ENCODE measurements at places on chromosomes 6 and 20. TPM values are rescaled to one million over a fixed set of nuclear protein-coding genes. Genes with fewer than 3 reads are reported as not detected.

- DNase-seq, result peak; percentile 50
- no peak overlapping the region for H3K4me3 ChIP-seq
- H3K4me1 ChIP-seq, result peaks cover 91% of the 10 kb centered on the region
Observed at GRCh38 chr6:108673602-108674001, 112.9 kb downstream of the FOXO3 start.

- DNase-seq, result no peak
- no peaks in the 10 kb centered on the region for H3K4me1 ChIP-seq
- peaks cover 53% of the 10 kb centered on the region for H3K36me3 ChIP-seq
- no peak overlapping the region for H3K4me3 ChIP-seq
- no peak overlapping the region for H3K27ac ChIP-seq
Observed at GRCh38 chr6:30311671-30312070, 15.1 kb upstream of the TRIM39 start.

The TRIM31 gene
- 4.6 TPM for total RNA-seq

- H3K27me3 ChIP-seq, result no peaks in the 10 kb centered on the region
- no peak for DNase-seq
- peak overlapping the region; percentile 83 for H3K4me3 ChIP-seq
Observed at GRCh38 chr6:137871831-137872454, 4.9 kb downstream of the TNFAIP3 start.

DNA sequence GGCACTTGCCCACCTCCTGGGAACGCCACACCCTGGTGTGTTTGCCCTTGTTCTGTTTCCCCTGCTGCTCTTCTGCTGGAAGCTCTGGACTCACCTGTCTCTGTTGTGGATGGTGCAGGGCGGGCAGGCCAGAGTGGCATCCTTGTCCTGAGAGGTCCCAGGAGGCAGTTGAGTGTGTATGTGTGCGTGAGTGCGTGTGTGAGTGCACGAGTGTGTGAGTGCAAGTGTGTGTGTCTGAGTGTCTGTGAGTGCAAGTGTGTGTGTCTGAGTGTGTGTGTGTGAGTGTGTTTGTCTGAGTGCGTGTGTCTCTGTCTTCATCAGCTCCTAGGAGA is 12.2 kb downstream of the IGF2R start:
- H3K27ac ChIP-seq, result peak overlapping the region; percentile 82
- H3K4me1 ChIP-seq, result peaks cover 92% of the 10 kb centered on the region
- H3K36me3 ChIP-seq, result no peaks in the 10 kb centered on the region
- no peak overlapping the region for H3K4me3 ChIP-seq

GRCh38 chr6:106079961-106080762 is 6.0 kb upstream of the PRDM1 start:
- no peak overlapping the region for H3K4me3 ChIP-seq
- peak; percentile 22 for DNase-seq
- H3K27me3 ChIP-seq, result no peaks in the 10 kb centered on the region

DNA sequence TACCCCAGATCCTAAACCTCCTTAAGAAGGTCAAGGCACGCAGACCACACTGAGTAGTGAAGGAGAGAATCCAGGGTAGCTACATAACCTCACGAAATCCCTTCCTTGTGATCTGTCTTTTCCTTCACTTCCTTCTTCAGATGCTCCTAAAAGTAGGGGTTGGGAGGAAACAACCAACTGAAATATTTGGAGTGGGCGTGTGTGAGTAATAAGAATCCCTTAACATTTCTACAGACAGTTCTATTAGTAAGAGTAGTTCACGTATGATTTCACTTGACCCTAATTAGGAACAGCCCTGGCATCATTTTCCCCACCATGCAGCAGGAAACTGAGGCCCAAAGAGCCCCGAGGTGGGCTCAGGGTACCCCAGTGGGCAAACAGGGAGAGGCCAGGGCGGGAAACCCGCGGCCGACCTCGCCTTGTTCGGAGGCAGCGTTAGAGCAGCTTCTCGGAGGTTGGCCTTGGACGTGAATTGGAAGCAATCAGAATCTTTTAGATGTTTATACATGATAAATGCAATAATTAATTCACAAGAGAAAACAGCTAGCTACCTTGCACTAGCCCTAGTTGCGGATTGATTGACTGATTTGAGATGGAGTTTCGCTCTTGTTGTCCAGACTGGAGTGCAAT is 859 bp upstream of the RAE1 start:
- H3K4me3 ChIP-seq, result no peak overlapping the region
- H3K4me1 ChIP-seq, result peaks cover 22% of the 10 kb centered on the region
- H3K36me3 ChIP-seq, result peaks cover 11% of the 10 kb centered on the region

DNA sequence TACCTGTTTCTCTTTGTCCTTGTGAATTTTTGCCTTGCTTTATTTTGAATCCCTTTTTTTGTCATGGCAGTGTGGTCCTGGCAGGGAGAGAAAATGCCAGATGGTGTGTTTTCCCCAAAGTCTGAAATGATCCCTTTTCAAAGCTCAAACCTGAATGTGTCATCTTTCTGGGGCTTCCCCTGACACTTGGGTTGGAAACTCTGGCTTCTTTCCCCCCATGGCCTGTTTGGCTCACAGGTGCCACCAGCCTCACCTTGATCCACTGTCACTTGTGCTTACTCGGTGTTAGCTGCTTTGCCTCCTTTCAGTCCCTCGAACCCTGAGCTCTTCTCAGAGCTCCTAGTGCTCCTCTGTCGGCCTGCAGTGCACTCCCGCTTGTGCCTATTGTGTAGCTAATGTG is 22.3 kb downstream of the MYBL2 start:
- H3K27me3 ChIP-seq, result no peaks in the 10 kb centered on the region
- no peaks in the 10 kb centered on the region for H3K36me3 ChIP-seq
- no peaks in the 10 kb centered on the region for H3K4me1 ChIP-seq
- no peak for DNase-seq
- no peak overlapping the region for H3K27ac ChIP-seq

DNA sequence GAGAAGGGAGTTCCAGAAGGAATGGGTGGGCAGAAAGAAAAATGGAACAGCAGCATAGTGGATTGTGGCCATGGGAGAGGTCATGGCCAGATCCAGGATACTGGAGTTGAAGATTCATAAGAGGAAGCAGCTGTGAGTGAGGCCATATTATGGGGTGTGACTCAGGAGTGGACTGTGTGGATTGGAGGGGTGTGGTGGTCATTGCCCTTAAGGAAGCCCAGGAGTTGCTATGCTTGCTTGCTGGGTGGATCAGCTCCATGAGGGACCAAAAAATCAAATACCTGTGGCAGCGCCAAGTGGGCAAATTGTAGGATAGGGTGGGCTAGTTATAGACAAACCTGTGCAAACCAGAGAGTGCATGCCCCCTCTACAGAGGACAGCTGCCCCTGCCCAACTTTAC is 18.3 kb downstream of the LRRC1 start:
- peaks cover 67% of the 10 kb centered on the region for H3K4me1 ChIP-seq
- H3K27ac ChIP-seq, result no peak overlapping the region
- H3K36me3 ChIP-seq, result no peaks in the 10 kb centered on the region
- no peak overlapping the region for H3K4me3 ChIP-seq

GRCh38 chr20:57744206-57744605 is 34.4 kb upstream of the PMEPA1 start:
- no peaks in the 10 kb centered on the region for H3K27me3 ChIP-seq
- H3K4me3 ChIP-seq, result no peak overlapping the region
- no peaks in the 10 kb centered on the region for H3K36me3 ChIP-seq
- DNase-seq, result no peak
- H3K27ac ChIP-seq, result no peak overlapping the region
- H3K4me1 ChIP-seq, result peaks cover 18% of the 10 kb centered on the region

The PRRT1 gene
- 0.18 TPM for total RNA-seq

- no peaks in the 10 kb centered on the region for H3K27me3 ChIP-seq
- no peaks in the 10 kb centered on the region for H3K36me3 ChIP-seq
- DNase-seq, result no peak
- no peaks in the 10 kb centered on the region for H3K4me1 ChIP-seq
Observed at GRCh38 chr6:135212935-135213334, 31.8 kb downstream of the MYB start.

DNA sequence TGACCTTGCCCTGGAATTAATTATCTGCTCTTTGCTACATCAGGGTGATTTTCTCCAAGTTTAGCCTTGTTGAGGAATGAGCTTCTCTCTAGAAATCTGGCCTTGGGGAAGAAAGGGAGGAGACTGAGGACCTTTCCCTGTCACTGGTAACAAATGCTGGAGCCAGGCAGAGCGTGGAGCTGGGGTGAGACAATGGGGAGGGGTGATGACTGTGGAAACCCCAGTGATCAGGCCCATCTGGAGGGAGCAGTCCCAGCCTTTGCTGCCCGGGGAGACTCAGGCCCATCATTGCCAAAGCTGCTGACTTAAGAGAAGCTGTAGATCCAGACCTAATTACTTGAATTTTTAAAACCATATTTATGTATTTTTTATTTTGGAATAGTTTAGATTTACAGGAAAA is 31.3 kb downstream of the BCAS4 start:
- DNase-seq, result no peak
- no peak overlapping the region for H3K27ac ChIP-seq
- no peaks in the 10 kb centered on the region for H3K36me3 ChIP-seq
- peaks cover 13% of the 10 kb centered on the region for H3K4me1 ChIP-seq
- no peaks in the 10 kb centered on the region for H3K27me3 ChIP-seq
- H3K4me3 ChIP-seq, result no peak overlapping the region

DNA sequence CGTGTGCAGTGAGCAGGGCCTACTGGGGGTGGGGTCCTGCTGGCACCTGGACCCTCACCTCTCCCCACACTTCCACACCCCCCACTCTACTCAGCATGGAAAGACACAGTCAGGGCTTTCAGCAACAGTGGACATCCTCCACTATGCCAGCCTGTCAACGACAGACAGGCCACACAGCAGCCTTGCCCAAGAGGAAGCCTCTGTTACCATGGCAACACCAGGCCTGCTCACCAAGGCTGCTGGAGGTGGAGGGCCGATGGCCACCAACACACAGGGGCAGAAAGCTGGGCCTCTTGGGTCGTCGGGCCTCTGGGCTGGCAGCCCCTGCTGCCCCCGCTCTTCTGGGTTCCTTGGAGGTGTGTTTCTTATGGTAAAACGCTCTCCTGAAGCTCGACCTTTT is 13.6 kb downstream of the BNIP5 start:
- peaks cover 8% of the 10 kb centered on the region for H3K4me1 ChIP-seq
- H3K4me3 ChIP-seq, result no peak overlapping the region
- H3K36me3 ChIP-seq, result no peaks in the 10 kb centered on the region

DNA sequence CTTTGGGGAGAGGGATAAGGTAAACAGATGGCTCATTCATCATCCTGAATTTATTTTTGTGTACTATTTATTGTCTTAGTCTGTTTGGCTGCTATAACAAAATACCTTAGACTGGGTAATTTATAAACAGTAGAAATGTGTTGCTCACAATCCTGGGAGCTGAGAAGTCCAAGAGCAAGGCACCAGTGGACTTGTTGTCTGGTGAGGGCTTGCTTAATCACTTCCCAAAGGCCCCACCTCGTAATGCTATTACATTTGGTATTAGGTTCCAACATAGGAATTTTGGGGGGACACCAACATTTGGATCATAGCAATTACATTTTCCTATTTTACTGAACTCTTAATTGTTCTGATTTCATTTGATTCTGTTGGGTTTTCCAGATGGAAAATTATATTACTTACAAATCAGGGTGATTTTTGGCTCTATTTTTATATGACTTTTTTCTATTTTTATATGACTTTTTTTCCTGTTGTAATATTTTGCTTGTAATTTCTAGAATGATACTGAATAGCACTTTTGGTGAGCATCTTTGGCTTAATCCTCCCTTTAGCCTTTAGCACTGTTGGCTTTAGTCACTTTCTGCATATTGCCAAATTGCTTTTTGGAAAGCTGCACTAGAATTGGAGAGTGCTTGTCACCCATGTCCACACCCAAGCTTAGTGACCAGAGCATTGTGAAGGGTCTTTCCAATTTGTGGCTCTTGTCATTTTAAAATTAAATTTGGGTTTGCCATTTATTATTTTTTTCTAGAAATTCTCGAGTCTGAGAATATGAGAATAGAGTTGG is 43.7 kb upstream of the TULP4 start:
- H3K4me3 ChIP-seq, result no peak overlapping the region
- no peaks in the 10 kb centered on the region for H3K27me3 ChIP-seq
- no peak for DNase-seq
- H3K36me3 ChIP-seq, result no peaks in the 10 kb centered on the region
- H3K27ac ChIP-seq, result no peak overlapping the region

DNA sequence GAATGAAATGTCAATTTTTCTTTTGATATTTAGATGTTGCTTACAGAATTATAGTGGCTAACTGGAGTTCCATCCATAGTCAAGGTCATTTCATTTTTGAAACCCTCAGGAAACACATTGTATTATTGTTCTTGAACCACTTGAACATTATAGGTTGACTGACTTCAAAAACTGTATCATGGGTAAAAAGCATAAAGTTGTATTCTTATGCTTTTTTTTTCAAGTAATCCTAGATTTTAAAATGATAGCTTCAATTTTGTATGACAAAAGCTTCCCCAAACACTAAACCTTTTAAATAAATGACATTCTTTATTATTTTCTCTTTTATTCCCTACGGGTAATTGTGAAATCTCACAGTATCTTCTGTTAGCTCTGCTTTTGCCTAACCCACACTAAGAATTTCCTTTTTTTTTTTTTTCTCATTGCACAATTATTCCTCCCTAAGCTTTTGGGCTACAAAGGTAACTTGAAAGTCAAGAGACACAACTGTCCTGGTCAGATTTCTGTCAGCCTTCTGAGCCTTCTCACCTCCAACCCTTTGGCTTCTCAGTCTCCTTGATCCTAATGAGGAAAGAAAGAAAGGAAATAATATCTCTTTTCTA is 36.9 kb upstream of the LAMA4 start:
- no peak overlapping the region for H3K4me3 ChIP-seq
- no peaks in the 10 kb centered on the region for H3K4me1 ChIP-seq
- no peaks in the 10 kb centered on the region for H3K36me3 ChIP-seq
- no peaks in the 10 kb centered on the region for H3K27me3 ChIP-seq
- no peak for DNase-seq
- H3K27ac ChIP-seq, result no peak overlapping the region

GRCh38 chr20:36971103-36971502 is 19.6 kb upstream of the SAMHD1 start:
- H3K36me3 ChIP-seq, result no peaks in the 10 kb centered on the region
- no peak for DNase-seq
- H3K27ac ChIP-seq, result no peak overlapping the region
- H3K4me1 ChIP-seq, result no peaks in the 10 kb centered on the region
- H3K4me3 ChIP-seq, result no peak overlapping the region

DNA sequence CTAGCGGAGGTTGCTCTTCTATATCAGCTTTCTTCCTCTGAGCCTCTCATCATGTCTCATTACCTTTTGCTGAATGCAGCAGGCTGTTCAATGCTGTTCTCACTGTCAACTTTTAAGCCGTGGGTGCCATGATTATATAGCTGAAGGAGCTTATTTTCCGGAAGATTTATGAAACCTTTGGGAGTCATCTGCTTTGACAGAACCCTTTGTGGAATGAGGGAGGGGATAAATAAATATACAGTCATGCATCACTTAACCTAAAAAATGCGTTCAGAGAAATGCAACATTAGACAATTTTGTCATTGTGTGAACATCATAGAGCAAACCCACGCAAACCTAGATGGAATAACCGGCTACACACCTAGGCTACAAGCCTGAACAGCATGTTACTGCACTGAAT is 102.2 kb upstream of the AKAP12 start:
- H3K27me3 ChIP-seq, result no peaks in the 10 kb centered on the region
- no peaks in the 10 kb centered on the region for H3K4me1 ChIP-seq
- no peak overlapping the region for H3K4me3 ChIP-seq
- no peak for DNase-seq
- H3K36me3 ChIP-seq, result no peaks in the 10 kb centered on the region

- no peak overlapping the region for H3K4me3 ChIP-seq
- DNase-seq, result no peak
- H3K36me3 ChIP-seq, result no peaks in the 10 kb centered on the region
- H3K27ac ChIP-seq, result no peak overlapping the region
Observed at GRCh38 chr6:20800653-20801052, 266.4 kb downstream of the CDKAL1 start.

Data from stomach (tissue), 19 donors.